ENCODE measurements at places on chromosomes 6 and 20.

DNA sequence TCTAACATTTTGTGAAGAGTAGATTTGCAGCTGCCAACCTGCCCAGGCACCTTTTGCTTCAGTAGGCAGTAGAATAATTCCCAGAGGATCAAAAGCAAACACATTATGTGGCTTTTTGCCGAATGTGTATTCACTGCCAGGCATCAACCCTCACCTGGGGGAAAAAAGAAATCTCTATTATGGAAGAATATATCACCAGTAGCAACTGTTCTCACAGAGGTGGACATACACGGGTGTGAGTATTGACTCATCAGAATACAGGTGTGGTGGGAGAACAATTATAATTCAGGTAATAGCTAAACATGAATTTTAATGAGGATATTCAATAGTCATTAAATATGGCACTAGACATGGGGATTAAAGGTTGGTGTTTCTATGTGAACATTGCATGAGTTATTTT, 910.7 kb downstream of the TFAP2A start:
- DNase-seq, result no peak

DNA sequence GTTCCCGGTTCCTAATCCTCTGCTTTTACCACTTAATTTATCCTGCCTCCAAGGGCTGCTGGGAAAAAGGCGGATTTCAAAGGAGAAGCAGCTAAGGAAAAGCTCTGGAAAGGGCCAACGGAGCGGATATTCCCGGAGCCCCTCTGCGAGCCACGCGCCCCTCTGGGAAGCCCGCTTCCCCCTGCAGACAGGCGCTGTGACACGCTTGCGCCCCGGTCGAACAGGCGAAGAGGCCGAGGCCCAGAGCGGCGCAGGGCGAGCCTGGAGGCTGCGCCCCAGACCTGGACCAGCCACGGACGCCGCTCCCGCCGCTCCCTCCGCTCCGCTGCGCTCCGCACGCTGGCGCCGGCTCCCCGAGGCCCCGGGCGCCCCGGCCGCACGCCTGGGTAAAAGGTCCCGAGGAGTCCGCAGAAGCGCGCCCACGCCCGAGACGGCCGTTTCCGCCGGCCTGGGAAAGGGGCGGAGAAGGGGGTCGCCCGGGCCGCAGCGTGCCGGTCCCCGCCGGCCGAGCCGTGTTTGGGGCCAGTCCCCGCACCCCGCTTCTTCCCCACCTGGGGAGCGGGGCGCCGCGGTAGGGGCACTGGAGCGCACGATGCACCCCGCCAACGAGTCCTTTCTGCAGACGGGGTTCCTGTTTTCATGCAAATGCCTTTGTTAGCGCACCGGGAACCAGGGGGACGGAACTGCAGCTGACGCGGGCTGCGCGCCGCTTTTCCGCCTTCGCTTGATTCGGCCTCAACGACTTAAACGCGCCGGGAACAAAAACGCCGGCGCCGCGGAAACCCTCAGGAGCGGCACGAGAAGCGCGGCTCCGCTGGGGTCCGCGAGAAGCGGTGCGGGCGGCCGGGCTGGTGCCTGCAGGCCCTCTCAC, 91.9 kb upstream of the SIRPA start:
- no peak for DNase-seq

- no peak for DNase-seq
Observed at GRCh38 chr20:58637466-58638213, 13.4 kb upstream of the STX16 start.

DNA sequence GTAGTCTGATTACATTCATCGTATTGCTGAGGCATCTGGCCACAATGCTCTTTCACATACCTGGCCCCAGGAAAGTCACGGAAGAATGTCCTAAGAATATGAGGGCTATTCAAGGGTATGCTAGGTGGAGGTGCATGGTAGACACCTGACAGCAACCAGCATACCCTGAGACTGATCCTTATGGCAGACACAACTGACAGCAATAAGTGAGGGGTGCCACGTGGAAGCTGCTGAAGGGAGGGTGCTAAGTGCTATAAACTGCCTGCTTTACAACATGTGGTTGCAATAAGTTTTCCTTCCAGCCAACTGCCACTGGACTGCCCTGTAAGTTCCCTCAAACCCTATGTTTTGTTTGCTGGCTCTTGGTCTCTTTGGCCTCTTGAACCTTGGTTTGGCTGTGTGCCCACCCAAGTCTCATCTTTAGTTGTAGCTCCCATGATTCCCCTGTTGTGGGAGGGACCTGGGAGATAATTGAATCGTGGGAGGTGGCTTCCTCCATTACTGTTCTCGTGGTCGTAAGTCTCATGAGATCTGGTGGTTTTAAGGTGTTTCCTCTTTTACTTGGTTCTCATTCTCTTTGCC, 201.3 kb upstream of the MOCS1 start:
- DNase-seq, result no peak

DNA sequence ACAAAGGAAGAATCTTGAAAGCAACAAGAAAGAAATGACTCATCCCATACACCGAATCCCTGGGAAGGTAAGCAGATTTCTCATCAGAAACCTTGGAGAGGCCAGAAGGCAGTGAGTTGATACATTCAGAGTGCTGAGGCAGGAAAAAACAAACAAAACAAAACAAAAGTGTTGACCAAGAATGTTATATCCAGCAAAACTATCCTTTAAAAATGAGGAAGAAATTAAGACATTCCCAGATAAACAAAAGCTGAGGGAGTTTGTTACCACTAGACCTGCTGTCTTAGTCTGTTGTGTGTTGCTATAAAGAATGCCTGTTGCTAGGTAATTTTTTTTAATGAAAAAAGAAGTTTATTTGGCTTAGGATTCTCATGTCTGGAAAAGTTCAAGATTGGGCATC, 33.7 kb upstream of the PPP1R3G start:
- DNase-seq, result no peak

GRCh38 chr20:36875702-36876472, at the start of gene TLDC2:
Gene TLDC2 (plus strand): TSS chr20:36876138. CDS start chr20:36876175, 37 bp downstream.
- DNase-seq, result no peak

GRCh38 chr6:134063121-134063965, 10.9 kb upstream of the SLC2A12 start:
- DNase-seq, result no peak

- DNase-seq, result no peak
Observed at GRCh38 chr6:81897793-81898192, 145.3 kb upstream of the TENT5A start.

DNA sequence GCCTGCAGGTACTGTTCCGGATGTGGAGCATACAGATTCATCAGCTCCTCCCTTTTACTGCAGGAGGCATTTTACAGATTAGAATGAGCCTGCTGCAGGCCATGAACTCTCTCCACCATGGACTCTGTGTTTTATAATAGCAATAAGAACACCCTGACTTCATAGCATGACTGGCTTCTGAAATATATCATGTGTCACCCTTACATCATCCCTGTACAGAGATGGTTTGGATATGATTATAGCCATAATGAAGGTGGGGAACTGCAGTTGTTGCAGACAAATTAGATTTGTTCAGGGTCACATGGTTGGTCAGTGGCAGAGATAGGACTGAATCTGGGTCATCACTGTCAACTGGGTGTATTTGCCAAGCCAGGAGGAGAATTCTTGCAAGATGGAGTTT, 100.7 kb downstream of the FOXO3 start:
- DNase-seq, result no peak

- DNase-seq, result no peak
Observed at GRCh38 chr6:167341665-167342655, 17.1 kb downstream of the TTLL2 start.

DNA sequence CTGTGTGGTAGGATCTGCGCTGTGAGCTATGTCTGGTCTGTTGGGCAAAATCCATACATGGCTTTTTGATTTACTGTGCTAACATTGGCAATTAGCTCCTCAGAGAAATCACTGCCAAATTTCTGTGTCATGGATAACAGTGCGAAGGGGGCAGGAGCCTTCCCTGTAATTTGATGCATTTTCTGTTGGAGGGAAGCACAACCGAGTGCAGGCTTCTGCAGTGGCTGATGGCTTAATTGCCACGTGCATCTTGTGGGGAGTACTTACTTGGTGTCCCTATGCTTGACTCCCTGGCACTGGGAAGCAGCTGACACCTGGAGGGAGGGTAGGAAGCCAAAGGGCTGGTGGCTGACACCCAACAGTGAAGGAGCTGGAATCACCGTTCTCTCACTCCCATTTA, 99.3 kb upstream of the PROKR2 start:
- DNase-seq, result no peak

DNA sequence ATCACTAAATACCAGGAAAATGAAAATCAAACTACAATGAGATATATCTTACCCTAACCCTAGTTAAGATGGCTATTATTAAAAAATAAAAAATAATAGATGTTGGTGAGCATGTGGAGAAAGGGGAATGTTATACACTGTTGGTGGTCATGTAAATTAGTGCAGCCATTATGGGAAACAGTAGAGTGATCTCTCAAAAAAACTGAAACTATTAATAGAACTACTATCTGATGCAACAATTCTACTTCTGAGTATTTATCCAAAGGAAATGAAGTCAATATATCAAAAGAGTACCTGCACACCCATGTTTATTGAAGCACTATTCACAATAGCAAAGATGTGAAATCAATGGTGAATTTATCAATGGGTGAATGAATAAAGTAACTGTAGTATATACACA, 48.6 kb downstream of the HLA-A start:
- no peak for DNase-seq

DNA sequence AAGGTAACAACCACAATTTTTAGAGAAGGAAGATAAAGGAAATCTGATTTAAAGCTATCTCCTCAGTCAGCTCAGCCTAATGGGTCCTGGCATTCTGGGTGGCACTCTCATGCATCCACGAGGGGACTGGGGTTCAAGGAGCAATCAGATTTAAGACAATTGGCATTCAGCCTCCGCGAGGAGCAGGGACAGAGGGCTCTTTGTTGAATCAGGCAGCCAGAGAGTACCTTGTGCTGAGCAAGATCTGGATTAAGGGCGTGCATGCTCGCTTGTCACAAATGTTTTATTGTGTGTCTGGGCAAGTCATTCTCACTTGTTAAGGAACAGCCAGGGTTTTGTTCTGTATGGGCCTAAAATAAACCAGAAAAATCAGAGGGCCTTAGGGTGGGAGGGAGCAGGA, 475.3 kb upstream of the NRSN1 start:
- no peak for DNase-seq

- no peak for DNase-seq
Observed at GRCh38 chr6:68012822-68013221, 622.3 kb upstream of the ADGRB3 start.

DNA sequence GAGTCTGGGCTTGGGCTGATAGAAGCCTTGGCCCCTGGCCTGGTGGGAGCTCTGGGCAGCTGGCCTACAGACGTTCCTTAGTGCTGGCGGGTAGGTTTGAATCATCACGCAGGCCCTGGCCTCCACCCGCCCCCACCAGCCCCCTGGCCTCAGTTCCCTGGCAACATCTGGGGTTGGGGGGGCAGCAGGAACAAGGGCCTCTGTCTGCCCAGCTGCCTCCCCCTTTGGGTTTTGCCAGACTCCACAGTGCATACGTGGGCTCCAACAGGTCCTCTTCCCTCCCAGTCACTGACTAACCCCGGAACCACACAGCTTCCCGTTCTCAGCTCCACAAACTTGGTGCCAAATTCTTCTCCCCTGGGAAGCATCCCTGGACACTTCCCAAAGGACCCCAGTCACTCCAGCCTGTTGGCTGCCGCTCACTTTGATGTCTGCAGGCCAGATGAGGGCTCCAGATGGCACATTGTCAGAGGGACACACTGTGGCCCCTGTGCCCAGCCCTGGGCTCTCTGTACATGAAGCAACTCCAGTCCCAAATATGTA, 957 bp upstream of the VEGFA start:
- DNase-seq, result no peak

DNA sequence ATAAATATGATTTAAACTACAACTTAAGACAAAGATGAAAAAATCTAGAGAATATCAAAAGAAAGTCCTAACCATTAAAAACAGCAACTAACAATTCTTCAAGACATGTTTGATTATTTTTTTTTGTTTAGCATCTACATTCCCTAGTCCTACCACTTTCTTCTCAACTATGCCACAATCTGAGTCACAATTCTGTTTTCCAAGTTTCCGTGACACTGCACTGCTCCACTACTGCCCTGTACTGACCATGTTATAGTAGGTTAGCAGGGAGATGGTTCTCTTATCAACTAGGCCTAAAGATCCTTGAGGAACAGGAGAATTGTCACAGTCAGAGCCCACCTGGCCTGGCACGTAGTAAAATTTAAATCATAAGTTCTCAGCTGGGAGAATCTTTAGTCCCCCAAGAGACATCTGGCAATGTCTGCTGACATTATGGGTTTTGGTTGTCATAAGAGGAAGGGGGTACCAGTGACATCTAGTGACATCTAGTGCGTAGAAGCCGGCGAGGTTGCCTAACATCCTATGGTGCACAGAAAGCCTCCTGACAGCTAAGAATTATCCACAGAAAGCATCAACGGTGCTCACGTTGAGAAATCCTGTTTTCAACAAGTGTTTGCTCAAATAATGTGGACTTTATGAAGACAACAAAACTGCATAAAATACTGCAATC, 100.5 kb downstream of the PDE10A start:
- no peak for DNase-seq

DNA sequence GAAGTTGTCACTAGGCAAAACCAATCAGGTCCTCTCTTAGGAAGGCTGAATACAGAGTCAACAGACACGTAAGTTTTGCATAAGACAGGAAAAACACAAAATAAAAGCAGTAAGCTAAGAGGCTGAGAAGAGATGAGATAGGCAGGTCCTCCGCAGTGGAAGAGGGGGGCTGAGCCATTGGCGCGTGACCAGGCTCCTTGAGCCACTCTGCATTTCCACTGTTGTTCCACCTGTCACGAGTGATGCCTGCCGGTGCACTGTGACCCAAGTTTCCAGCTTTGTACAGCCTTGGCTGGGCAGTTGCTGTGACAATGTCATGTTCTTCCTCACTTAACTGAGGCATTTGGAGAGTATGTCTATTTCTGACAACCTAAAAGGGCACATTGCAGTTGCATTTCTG, 58.6 kb downstream of the NUDT3 start:
- DNase-seq, result no peak

DNA sequence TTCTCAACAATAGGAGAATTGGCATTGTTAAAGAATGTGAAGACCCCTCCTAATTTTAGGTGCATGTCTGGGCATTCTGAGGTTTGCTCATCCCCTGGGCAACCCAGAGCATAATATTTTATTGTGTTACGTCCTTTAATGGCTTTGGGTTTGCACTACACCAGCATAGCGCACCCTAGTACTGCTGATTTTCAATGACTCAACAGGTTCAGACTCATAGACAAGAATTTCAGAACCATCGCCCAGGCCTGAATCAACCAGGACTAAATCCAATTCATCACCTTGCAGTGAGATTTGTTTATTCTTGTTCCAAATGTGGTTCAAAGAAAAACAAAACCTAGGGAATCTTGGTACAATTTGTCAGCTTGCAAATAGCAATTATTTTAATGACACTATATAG, 137.8 kb upstream of the PHACTR1 start:
- no peak for DNase-seq

DNA sequence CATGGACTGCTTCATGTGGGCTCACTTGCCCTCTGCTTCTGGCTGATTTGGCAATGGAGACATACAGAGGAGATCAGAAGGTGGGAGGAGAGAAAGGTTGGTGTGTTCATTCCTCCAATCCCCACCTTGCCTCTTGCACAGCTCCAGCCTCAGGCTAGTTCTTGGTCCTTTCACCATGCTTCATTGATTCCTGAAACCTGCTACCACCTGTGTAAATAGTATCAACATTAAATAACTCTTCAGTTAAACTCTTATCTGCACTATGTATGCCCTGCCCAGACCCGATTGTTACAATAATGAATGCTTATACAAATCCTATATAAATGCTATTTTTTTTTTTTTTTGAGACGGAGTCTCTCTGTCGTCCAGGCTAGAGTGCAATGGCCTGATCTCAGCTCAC, 174.5 kb downstream of the CD83 start:
- DNase-seq, result no peak

Data from activated CD8-positive, alpha-beta memory T cell treated with anti-CD3 and anti-CD28 coated beads for 4 hours (primary cell).